ENCODE measurements at places on chromosomes 13 and 19.

GRCh38 chr13:114313061-114313860 is 1.0 kb upstream of the CHAMP1 start:
- no peak for DNase-seq
- H3K36me3 ChIP-seq, result peaks cover 9% of the 10 kb centered on the region
- no peaks in the 10 kb centered on the region for H3K27me3 ChIP-seq
- peak overlapping the region; percentile 91 for H3K4me3 ChIP-seq
- H3K27ac ChIP-seq, result peak overlapping the region; percentile 94

GRCh38 chr19:45090034-45090433 is 2.9 kb upstream of the PPP1R37 start:
- H3K4me1 ChIP-seq, result peaks cover 56% of the 10 kb centered on the region
- no peak for DNase-seq
- H3K27ac ChIP-seq, result no peak overlapping the region
- no peaks in the 10 kb centered on the region for H3K27me3 ChIP-seq
- no peak overlapping the region for H3K4me3 ChIP-seq

DNA sequence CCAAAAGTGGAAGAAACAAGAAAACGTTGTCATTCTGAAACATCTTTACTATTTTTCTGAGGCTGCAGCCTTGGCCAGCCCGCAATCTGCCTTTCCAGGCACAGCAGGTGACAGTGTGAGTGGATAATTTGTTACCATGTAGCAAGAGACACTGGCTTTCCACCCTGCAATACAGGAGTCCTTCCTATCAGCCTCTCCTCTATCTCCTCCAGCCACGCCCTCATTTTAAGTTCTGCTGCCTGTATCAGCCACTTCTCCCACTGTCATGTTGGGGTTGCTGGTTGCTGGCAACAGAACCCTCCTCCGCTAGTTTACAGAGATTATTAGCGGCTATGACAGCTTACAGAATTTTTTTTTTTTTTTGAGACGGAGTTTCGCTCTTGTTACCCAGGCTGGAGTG is 7.7 kb upstream of the LGALS7 start:
- no peak overlapping the region for H3K27ac ChIP-seq
- H3K4me1 ChIP-seq, result no peaks in the 10 kb centered on the region
- H3K27me3 ChIP-seq, result peaks cover 9% of the 10 kb centered on the region
- no peak for DNase-seq
- H3K36me3 ChIP-seq, result no peaks in the 10 kb centered on the region

GRCh38 chr13:58704953-58705352 is 1073.4 kb downstream of the PCDH17 start:
- no peaks in the 10 kb centered on the region for H3K27me3 ChIP-seq
- no peaks in the 10 kb centered on the region for H3K36me3 ChIP-seq
- H3K4me1 ChIP-seq, result no peaks in the 10 kb centered on the region
- H3K4me3 ChIP-seq, result no peak overlapping the region
- no peak overlapping the region for H3K27ac ChIP-seq
- DNase-seq, result no peak

DNA sequence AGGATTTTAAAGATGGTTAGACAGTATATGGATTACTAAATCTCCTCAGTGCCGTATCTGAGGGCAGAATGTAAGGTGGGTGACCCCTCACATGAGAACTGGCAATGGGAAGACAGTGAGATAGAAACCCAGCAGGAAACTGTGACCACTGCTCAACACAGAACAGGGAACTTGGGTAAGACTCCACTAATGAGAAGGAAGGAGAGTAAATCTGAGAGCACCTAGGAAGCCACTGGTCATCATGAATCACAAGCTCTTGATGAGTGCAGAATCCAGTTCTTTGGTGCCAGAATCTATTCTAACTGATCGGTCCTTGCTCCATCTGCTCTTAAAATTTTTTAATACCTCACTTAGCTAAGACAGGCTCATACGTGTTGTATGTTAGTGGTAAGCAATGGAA is 261.8 kb downstream of the KLF12 start:
- H3K4me3 ChIP-seq, result no peak overlapping the region
- H3K27me3 ChIP-seq, result no peaks in the 10 kb centered on the region
- peaks cover 41% of the 10 kb centered on the region for H3K4me1 ChIP-seq
- peak overlapping the region; percentile 61 for H3K27ac ChIP-seq
- H3K36me3 ChIP-seq, result peaks cover 10% of the 10 kb centered on the region

GRCh38 chr19:7224209-7224686 is 70.0 kb downstream of the INSR start:
- no peak for DNase-seq
- H3K27me3 ChIP-seq, result peaks cover 21% of the 10 kb centered on the region
- peaks cover 1% of the 10 kb centered on the region for H3K36me3 ChIP-seq
- no peak overlapping the region for H3K27ac ChIP-seq

- H3K27me3 ChIP-seq, result no peaks in the 10 kb centered on the region
- no peak overlapping the region for H3K27ac ChIP-seq
- no peak overlapping the region for H3K4me3 ChIP-seq
- no peaks in the 10 kb centered on the region for H3K36me3 ChIP-seq
- H3K4me1 ChIP-seq, result peaks cover 6% of the 10 kb centered on the region
These were observed 46.8 kb downstream of the LATS2 start for GRCh38 chr13:21014502-21015170.

DNA sequence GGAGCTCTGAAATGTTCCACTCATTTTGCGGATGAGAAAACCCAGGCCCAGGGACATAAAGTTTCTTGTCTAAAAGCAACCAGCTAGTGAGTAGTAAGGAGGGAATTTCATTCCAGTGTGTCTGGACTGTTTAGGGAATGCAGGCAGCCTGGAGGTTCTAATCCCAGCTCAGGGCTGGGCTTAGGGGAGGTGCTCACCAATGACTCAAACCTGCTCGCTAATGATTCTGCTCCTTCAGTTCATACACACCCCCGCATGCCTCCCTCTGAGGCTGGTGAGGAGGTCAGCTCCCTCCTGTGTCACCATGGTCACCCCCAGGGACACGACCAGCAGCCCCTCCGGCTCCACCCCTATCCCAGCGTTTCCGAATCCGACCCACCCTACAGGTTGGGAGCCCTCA is 34.6 kb downstream of the CYP4F2 start:
- no peak for DNase-seq
- no peak overlapping the region for H3K27ac ChIP-seq
- H3K4me1 ChIP-seq, result no peaks in the 10 kb centered on the region
- H3K36me3 ChIP-seq, result peaks cover 2% of the 10 kb centered on the region
- no peak overlapping the region for H3K4me3 ChIP-seq

GRCh38 chr13:23658929-23659541 is 88.8 kb downstream of the TNFRSF19 start:
- no peaks in the 10 kb centered on the region for H3K4me1 ChIP-seq
- DNase-seq, result no peak
- H3K4me3 ChIP-seq, result no peak overlapping the region
- no peaks in the 10 kb centered on the region for H3K36me3 ChIP-seq

DNA sequence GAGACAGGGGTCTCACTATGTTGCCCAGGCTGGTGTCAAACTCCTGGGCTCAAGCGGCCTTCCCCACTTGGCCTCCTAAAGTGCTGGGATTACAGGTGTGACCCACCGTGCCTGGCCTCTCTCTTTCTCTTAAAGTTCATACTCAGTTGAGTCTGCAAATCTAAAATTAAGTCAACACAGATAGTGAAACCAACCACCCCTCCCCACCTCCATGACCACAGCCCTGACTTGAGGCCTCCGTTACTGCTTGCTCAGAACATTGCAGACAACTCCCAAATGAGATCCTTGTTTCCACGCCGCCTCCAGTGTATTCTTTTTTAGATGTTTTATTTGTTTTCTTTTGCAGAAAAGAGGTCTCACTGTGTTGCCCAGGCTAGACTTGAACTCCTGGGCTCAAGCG is 94.4 kb downstream of the CACNA1A start:
- H3K4me3 ChIP-seq, result no peak overlapping the region
- no peak for DNase-seq
- peaks cover 47% of the 10 kb centered on the region for H3K27me3 ChIP-seq
- no peaks in the 10 kb centered on the region for H3K36me3 ChIP-seq
- H3K27ac ChIP-seq, result no peak overlapping the region

DNA sequence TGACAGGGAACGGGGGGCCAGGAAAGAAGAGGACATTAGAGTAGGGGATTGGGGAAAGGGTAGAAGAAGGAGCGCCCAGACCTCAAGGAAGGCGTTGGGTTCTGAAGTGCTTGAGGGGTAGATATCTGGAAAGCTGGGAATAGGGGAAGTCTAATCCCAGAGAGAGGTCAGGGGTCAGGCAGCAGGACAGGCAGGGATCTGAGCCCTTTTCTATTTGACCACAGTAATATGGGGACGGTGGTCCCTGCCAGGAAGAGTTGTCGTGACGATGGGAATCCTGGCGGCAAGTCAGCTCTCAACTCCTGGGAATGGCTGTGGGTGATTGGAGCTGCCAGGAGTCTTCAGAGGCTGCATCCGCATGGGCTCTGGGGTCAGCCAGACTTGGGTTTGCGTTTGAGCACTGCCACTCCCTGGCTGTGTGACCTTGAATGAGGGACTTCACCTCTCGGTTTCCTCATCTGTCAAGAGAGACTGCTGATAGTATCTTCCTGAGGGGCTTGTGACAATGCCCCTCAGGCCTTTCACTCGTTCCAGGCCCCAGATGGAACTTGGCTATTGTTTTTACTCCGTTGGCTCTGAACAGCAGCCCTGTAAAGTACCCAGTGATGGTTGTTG is 1.3 kb downstream of the AP2A1 start:
- peak overlapping the region; percentile 77 for H3K4me3 ChIP-seq
- H3K36me3 ChIP-seq, result peaks cover 13% of the 10 kb centered on the region
- H3K27me3 ChIP-seq, result no peaks in the 10 kb centered on the region
- H3K4me1 ChIP-seq, result peaks cover 42% of the 10 kb centered on the region
- DNase-seq, result no peak
- H3K27ac ChIP-seq, result peak overlapping the region; percentile 90
